Activated CD8-positive, alpha-beta T cell treated with anti-CD3 and anti-CD28 coated beads, Interleukin-2, amount 10 ng/mL, durations not matched to agents 7 days and 5 days (primary cell): ENCODE measurements at places on chromosomes 16 and 17. TPM values are rescaled to one million over a fixed set of nuclear protein-coding genes. Genes with fewer than 3 reads are reported as not detected.
A peak's percentile ranks its signal among the peaks of the same experiment; 100 is the strongest.

Gene CSF3
- not detected for total RNA-seq

Gene SULT1A1
- total RNA-seq = 11.8 TPM

Gene MPP3
- not detected for total RNA-seq

Gene SEPTIN1
- 321 TPM for total RNA-seq

Gene PRSS8
- not detected for total RNA-seq

DNA sequence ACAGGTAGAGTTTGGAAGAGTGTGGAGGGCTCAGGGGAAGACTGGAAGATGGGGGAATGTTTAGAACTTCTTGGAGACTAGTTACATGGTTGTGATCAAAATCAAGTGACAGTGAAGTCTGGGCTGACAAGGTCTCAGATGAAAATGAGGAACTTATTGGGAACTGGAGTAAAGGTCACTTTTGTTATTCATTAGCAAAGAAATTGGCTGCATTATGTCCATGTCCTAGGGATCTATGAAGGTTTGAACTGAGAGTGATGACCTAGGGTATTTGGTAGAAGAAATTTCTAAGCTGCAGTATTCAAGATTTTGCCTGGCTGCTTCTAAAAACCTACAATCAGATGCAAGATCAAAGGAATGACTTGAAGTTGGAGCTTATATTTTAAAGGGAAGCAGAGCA is 747.1 kb downstream of the KCNJ2 start:
- no peaks in the 10 kb centered on the region for H3K36me3 ChIP-seq
- DNase-seq = no peak
- no peaks in the 10 kb centered on the region for H3K4me1 ChIP-seq
- H3K27ac ChIP-seq = no peak overlapping the region
- no peaks in the 10 kb centered on the region for H3K27me3 ChIP-seq

- no peak overlapping the region for H3K27ac ChIP-seq
- no peaks in the 10 kb centered on the region for H3K36me3 ChIP-seq
- no peak overlapping the region for H3K4me3 ChIP-seq
- peaks cover 2% of the 10 kb centered on the region for H3K27me3 ChIP-seq
- H3K4me1 ChIP-seq = no peaks in the 10 kb centered on the region
- no peak for DNase-seq
These were observed 9.2 kb upstream of the NF1 start for GRCh38 chr17:31085563-31085962.

- H3K36me3 ChIP-seq = no peaks in the 10 kb centered on the region
- no peak for DNase-seq
- no peaks in the 10 kb centered on the region for H3K4me1 ChIP-seq
- H3K27ac ChIP-seq = no peak overlapping the region
These were observed 236.5 kb downstream of the C16orf95 start for GRCh38 chr16:87080571-87081167.

DNA sequence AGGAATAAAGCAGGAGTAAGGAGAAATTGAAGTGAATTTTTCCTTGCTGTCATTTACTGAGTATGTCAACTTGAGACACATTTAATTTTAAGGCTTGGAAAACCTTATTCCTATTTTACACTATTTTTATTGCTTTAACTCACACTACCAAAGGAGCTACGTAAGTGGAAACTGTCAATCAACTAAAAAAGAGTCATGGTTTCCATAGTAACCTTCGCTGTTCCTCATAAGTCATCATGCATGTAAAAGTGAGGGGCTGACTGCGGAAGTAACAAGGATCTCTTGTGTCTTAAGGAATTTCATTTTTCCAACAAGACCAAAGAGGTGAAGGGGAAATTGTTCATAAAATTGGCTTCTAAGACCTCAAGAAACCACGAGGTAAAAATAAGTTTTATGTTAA is 516.2 kb upstream of the CA10 start:
- no peak overlapping the region for H3K27ac ChIP-seq
- H3K4me3 ChIP-seq = no peak overlapping the region
- no peaks in the 10 kb centered on the region for H3K36me3 ChIP-seq
- H3K27me3 ChIP-seq = no peaks in the 10 kb centered on the region
- H3K4me1 ChIP-seq = no peaks in the 10 kb centered on the region
- DNase-seq = no peak

DNA sequence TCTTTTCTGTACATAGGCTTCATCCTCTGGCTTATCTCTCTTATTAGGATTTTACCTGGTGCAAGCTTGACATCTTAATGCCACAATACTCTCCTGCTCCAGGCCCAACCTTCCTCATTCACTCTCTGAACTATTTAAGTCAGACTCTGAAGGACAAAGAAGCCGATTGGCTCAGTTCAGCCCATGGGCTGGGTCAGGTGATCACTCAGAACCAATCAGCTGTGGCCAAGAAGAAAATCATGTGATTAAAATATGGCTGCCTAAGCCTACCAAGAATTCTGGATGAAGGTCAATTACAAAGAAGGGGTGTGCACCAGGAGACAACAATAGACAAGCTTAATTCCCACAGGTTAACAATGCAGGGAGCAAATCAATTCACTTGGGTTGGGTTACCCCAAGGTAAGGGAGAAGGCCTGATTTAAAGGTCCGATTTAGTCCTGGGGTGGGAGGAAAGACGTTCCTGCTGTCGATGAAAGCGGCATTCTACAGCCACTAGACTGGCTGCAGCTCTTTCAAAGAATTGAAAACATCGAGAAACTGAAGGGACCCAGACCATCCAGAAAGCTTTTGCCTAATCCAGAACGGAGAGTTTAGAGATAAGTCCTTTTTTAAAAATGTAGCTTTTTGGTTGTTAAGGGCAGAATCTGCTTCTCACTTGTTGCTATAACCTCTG is 42.9 kb upstream of the NFAT5 start:
- no peaks in the 10 kb centered on the region for H3K27me3 ChIP-seq
- no peaks in the 10 kb centered on the region for H3K36me3 ChIP-seq
- peaks cover 29% of the 10 kb centered on the region for H3K4me1 ChIP-seq
- no peak for DNase-seq

- H3K4me1 ChIP-seq = peaks cover 85% of the 10 kb centered on the region
- peaks cover 8% of the 10 kb centered on the region for H3K36me3 ChIP-seq
- peak overlapping the region; percentile 87 for H3K27ac ChIP-seq
- DNase-seq = peak; percentile 70
- H3K27me3 ChIP-seq = no peaks in the 10 kb centered on the region
- H3K4me3 ChIP-seq = peak overlapping the region; percentile 74
These were observed 32.7 kb downstream of the CDK5R1 start for GRCh38 chr17:32519228-32520103.

DNA sequence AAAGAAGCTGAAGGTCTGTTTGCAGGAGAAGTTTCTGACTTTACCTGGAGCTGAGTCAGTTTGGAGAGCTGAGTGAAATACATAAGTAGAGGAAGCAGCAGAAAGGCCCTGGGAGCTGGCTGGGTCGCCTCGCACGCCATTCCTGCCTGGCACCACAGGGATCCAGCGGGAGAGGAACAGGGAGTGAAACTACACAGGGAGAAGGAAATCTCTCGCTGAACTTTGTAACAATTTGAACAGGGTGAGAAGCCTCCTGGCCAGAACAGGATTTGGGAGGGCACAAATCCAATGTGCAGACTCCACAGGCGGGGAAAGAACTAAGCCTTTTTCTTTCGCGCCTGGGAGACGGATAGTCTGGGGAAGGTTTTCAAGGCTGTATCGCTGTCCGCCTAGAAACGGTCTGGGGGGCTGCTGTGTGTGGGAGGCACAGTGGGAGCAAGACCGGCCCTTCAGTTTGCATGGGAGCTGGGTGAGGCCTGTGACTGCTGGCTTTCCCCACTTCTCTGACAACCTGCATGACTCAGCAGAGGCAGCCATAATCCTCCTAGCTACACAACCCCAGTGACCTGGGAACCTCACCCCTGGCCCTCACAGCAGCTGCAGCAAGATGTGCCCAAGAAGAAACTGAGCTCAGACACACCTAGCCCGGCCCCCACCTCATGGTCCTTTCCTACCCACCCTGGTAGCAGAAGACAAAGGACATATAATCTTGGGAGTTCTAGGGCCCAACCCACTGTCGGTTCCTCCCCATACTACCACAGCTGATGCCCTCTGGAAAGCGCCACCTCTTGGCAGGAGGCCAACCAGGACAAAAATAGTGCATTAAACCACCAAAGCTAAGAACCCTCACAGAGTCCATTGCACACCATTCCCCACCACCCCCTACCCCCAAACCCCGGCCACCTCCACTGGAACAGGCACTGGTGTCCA is 778.6 kb downstream of the KCNJ2 start:
- no peak for DNase-seq
- no peaks in the 10 kb centered on the region for H3K27me3 ChIP-seq
- no peaks in the 10 kb centered on the region for H3K4me1 ChIP-seq
- H3K27ac ChIP-seq = no peak overlapping the region

- no peaks in the 10 kb centered on the region for H3K27me3 ChIP-seq
- H3K4me1 ChIP-seq = peaks cover 68% of the 10 kb centered on the region
- H3K4me3 ChIP-seq = no peak overlapping the region
- no peak for DNase-seq
- H3K36me3 ChIP-seq = peaks cover 57% of the 10 kb centered on the region
These were observed 18.1 kb downstream of the CMIP start for GRCh38 chr16:81462683-81463082.

DNA sequence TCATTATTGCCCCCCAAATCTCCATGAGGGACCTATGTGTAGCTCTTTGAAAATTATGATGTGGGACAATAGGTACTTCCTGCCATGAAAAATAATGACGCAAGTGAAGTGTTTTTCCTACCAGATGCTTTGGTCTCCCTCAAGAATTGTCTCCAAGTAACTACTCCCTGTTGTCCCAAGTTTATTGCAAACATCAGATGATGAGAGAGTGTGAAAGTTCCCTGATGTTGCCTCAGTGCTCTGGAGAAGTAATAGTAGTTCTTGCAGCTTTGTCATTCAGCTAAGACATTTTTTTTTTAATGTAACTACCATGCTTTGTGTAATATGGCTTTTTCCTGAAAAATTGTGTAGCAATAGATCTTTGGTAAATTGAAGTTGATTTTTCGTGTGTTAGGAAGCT is 20.1 kb downstream of the LPCAT2 start:
- H3K27ac ChIP-seq = no peak overlapping the region
- DNase-seq = no peak
- H3K4me1 ChIP-seq = no peaks in the 10 kb centered on the region
- H3K36me3 ChIP-seq = no peaks in the 10 kb centered on the region
- peaks cover 8% of the 10 kb centered on the region for H3K27me3 ChIP-seq

- no peaks in the 10 kb centered on the region for H3K27me3 ChIP-seq
- H3K4me1 ChIP-seq = peaks cover 56% of the 10 kb centered on the region
- peak overlapping the region; percentile 14 for H3K4me3 ChIP-seq
- peak overlapping the region; percentile 63 for H3K27ac ChIP-seq
- DNase-seq = no peak
- H3K36me3 ChIP-seq = peaks cover 9% of the 10 kb centered on the region
These were observed 42.5 kb downstream of the YPEL2 start for GRCh38 chr17:59373882-59374495.

DNA sequence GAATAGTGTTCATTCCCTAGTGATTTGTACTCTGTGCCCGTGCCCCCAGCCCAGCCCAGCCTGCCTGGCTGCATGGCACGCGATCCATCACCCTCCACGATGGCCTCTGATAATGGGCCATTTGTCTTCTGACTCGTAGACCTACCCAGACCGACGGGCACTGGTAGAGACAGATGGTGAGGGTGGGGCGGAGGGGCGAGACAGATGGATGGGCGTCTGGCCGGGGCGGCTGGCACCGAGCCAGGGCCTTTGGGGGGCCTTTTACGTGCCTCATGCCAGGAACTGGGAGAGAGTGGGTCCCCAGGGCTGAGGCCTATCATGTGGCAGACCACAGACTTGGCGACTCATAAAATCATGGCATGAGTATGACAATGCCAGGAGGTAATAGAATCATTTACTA is 25.4 kb downstream of the CRHR1 start:
- no peak for DNase-seq
- peaks cover 7% of the 10 kb centered on the region for H3K27me3 ChIP-seq
- no peaks in the 10 kb centered on the region for H3K4me1 ChIP-seq
- no peak overlapping the region for H3K27ac ChIP-seq

- H3K4me1 ChIP-seq = peaks cover 11% of the 10 kb centered on the region
- no peak overlapping the region for H3K4me3 ChIP-seq
- no peaks in the 10 kb centered on the region for H3K36me3 ChIP-seq
These were observed 200.7 kb downstream of the CCDC182 start for GRCh38 chr17:57544401-57544800.

- no peaks in the 10 kb centered on the region for H3K4me1 ChIP-seq
- H3K27me3 ChIP-seq = no peaks in the 10 kb centered on the region
- H3K27ac ChIP-seq = no peak overlapping the region
- no peaks in the 10 kb centered on the region for H3K36me3 ChIP-seq
- H3K4me3 ChIP-seq = no peak overlapping the region
These were observed 343.0 kb upstream of the ZFHX3 start for GRCh38 chr16:73390936-73391335.

DNA sequence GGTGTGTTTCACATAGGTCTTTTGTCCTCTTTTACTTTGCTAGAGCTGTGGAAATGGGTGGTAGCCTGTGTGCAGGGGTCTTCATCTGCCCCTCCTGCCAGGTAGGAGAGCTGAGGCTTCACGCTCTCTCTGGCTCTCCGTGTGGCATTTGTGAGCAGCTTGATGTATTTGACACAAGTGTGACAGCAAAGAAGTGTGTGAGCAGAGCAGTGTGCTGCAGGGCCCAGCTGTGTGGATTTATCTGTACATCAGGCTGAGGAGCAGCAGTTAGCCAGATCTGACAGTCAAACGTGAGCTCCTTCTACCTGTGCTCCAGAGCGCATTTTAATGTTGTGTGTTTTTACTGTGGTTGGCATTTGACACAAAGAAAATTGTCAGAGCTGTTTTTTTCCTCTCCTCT is 101.8 kb downstream of the FTO start:
- no peak overlapping the region for H3K27ac ChIP-seq
- DNase-seq = no peak
- no peak overlapping the region for H3K4me3 ChIP-seq
- H3K4me1 ChIP-seq = no peaks in the 10 kb centered on the region
- H3K27me3 ChIP-seq = no peaks in the 10 kb centered on the region

GRCh38 chr17:78601577-78602190 is 24.5 kb upstream of the DNAH17 start:
- H3K27ac ChIP-seq = no peak overlapping the region
- H3K27me3 ChIP-seq = peaks cover 2% of the 10 kb centered on the region

DNA sequence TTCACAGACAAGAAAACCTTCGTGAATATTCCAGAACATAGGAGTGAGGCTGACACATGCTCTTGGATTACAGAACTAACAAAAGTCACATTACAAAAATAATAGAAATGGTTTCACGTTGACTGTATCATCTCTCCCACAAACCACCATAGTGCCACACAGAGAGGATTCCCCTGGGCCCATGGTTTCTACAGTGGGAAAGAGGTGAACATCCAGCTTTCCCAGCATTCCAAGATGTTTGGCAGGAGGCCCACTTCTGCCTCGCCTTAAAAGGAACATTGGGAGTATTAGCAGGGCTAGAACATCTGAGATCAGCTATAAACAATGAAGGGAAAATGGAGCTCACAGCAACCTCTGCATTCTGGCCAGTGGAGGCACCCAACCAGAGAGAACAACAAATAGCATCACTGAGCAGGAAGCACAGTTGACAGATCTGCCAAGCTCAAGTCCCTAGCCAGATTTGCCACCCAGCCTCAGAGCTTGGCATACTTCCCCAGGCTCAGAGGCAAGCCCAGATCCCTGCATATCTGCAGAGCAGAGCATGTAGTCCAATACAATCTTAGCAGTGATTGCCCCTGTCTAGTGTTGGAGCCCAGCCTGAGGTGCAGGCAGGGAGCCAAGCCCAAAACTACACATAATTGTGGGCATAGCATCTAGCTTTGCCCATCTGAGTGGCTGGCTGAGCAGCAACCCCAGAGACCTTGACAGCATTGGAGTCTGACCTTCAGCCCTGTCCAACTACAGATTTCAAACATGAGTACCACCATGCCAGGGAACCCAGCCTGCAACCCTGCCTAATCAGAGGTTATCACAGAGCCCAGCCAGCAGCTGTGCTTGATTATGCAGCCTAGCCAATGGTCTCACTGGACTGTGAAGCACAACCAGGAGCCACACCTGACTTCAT is 260.4 kb downstream of the CEP112 start:
- no peaks in the 10 kb centered on the region for H3K36me3 ChIP-seq
- peaks cover 9% of the 10 kb centered on the region for H3K27me3 ChIP-seq
- H3K27ac ChIP-seq = no peak overlapping the region
- no peaks in the 10 kb centered on the region for H3K4me1 ChIP-seq
